A549 treated with AZD2906 at 1 μM for 4 hours (cell line): ENCODE measurements at places on chromosomes 13 and 19. TPM values are rescaled to one million over a fixed set of nuclear protein-coding genes. Genes with fewer than 3 reads are reported as not detected.

The KLK7 gene
- 0.09 to 0.17 TPM in 2 of 5 replicates, not detected in the others for total RNA-seq

The DMKN gene
- 34.4 to 41.4 TPM (median 35.8 TPM) in 5 replicates for total RNA-seq

The TNFRSF19 gene
- 2.9 to 4.4 TPM (median 3.5 TPM) in 5 replicates for total RNA-seq

The EXOC3L2 gene
- 1.3 to 2.5 TPM (median 2.3 TPM) in 5 replicates for total RNA-seq

The EID2B gene
- total RNA-seq: 6.5 to 9.7 TPM (median 7.7 TPM) in 5 replicates

The MRPL34 gene
- total RNA-seq: 55.8 to 85.4 TPM (median 81.6 TPM) in 5 replicates

The CBARP gene
- 2.7 to 5.1 TPM (median 4.3 TPM) in 5 replicates for total RNA-seq

The CASP14 gene
- not detected in 5 replicates for total RNA-seq

The UBE2S gene
- 270 to 454 TPM (median 404 TPM) in 5 replicates for total RNA-seq

The ZNF534 gene
- not detected in 5 replicates for total RNA-seq

The NLRP5 gene
- 0.02 to 0.07 TPM (median 0.05 TPM) in 4 of 5 replicates, not detected in the other for total RNA-seq

The NFIC gene
- total RNA-seq: 43.6 to 51.5 TPM (median 46.7 TPM) in 5 replicates

The CLEC11A gene
- total RNA-seq: 5.9 to 11.1 TPM (median 10.8 TPM) in 5 replicates

The CHAMP1 gene
- total RNA-seq: 21.9 to 26.6 TPM (median 23.8 TPM) in 5 replicates

The LHB gene
- total RNA-seq: not detected in 5 replicates

The ZNF700 gene
- 0.21 to 0.31 TPM (median 0.24 TPM) in 5 replicates for total RNA-seq

The DAND5 gene
- total RNA-seq: 0.06 to 0.09 TPM (median 0.07 TPM) in 3 of 5 replicates, not detected in the others

The ZNF43 gene
- total RNA-seq: 2.1 to 3.2 TPM (median 2.5 TPM) in 5 replicates

The ZNF284 gene
- 0.30 to 0.55 TPM (median 0.38 TPM) in 5 replicates for total RNA-seq

The SPACA4 gene
- 0.06 TPM in 1 of 5 replicates, not detected in the others for total RNA-seq

The MLLT1 gene
- total RNA-seq: 16.0 to 23.5 TPM (median 22.9 TPM) in 5 replicates

The PAK4 gene
- 94.0 to 118 TPM (median 111 TPM) in 5 replicates for total RNA-seq

The C19orf81 gene
- 3.5 to 13.4 TPM (median 10.5 TPM) in 5 replicates for total RNA-seq

The RGS9BP gene
- total RNA-seq: 0.31 to 0.51 TPM (median 0.46 TPM) in 5 replicates

The APOC4 gene
- not detected in 5 replicates for total RNA-seq

The ZNF442 gene
- not detected in 5 replicates for total RNA-seq

The CNN2 gene
- total RNA-seq: 77.2 to 98.9 TPM (median 91.0 TPM) in 5 replicates

The ZNF541 gene
- 0.03 to 0.06 TPM (median 0.05 TPM) in 4 of 5 replicates, not detected in the other for total RNA-seq

The PRTN3 gene
- total RNA-seq: 0.15 to 0.60 TPM (median 0.43 TPM) in 5 replicates

The ZSWIM9 gene
- total RNA-seq: 5.2 to 7.4 TPM (median 6.5 TPM) in 5 replicates

The ACER1 gene
- total RNA-seq: not detected in 5 replicates

The ZNF730 gene
- not detected in 5 replicates for total RNA-seq

The PLA2G4C gene
- 8.4 to 15.3 TPM (median 10.8 TPM) in 5 replicates for total RNA-seq

The OVOL3 gene
- total RNA-seq: 0.19 to 0.32 TPM (median 0.29 TPM) in 4 of 5 replicates, not detected in the other

The UGGT2 gene
- 8.4 to 10.0 TPM (median 9.1 TPM) in 5 replicates for total RNA-seq

The UBAC2 gene
- total RNA-seq: 61.5 to 65.8 TPM (median 64.6 TPM) in 5 replicates

The DENND1C gene
- 0.08 to 0.25 TPM (median 0.22 TPM) in 5 replicates for total RNA-seq

The ZNF57 gene
- 3.7 to 5.4 TPM (median 4.1 TPM) in 5 replicates for total RNA-seq

The LIM2 gene
- total RNA-seq: not detected in 5 replicates

The URAD gene
- total RNA-seq: not detected in 5 replicates

The PTGER1 gene
- 0.07 to 0.15 TPM (median 0.12 TPM) in 3 of 5 replicates, not detected in the others for total RNA-seq

The ZFP36 gene
- total RNA-seq: 193 to 296 TPM (median 229 TPM) in 5 replicates

The MEDAG gene
- total RNA-seq: 0.13 to 0.36 TPM (median 0.32 TPM) in 5 replicates

The ZNF814 gene
- 1.6 to 2.6 TPM (median 2.3 TPM) in 5 replicates for total RNA-seq

The ZIK1 gene
- 0.07 TPM in 1 of 5 replicates, not detected in the others for total RNA-seq

The CPB2 gene
- 0.08 to 0.09 TPM in 2 of 5 replicates, not detected in the others for total RNA-seq

The DACH1 gene
- not detected in 5 replicates for total RNA-seq

The GPC5 gene
- total RNA-seq: 0.03 TPM in 1 of 5 replicates, not detected in the others

The PPAN gene
- 38.9 to 56.7 TPM (median 51.1 TPM) in 5 replicates for total RNA-seq

The VSTM1 gene
- total RNA-seq: 0.43 to 0.83 TPM (median 0.50 TPM) in 5 replicates

The KIR3DL1 gene
- total RNA-seq: not detected in 5 replicates

The SCGB2B2 gene
- 0.02 to 0.13 TPM (median 0.10 TPM) in 4 of 5 replicates, not detected in the other for total RNA-seq

The SERP2 gene
- not detected in 5 replicates for total RNA-seq

The CYP4F3 gene
- 2.8 to 4.4 TPM (median 3.5 TPM) in 5 replicates for total RNA-seq

The OR4F17 gene
- total RNA-seq: not detected in 5 replicates
